ENCODE measurements at places on chromosomes 6 and 20.

GRCh38 chr20:64191002-64191401 lies 26.8 kb downstream of the MYT1 start:
- DNase-seq, result no peak

- DNase-seq, result no peak
Observed at GRCh38 chr6:147806697-147807096, 298.2 kb downstream of the SAMD5 start.

GRCh38 chr6:128259730-128260685 lies 260.4 kb downstream of the PTPRK start:
- no peak for DNase-seq

- no peak for DNase-seq
Observed at GRCh38 chr6:42025845-42026243, 24.5 kb upstream of the TAF8 start.

GRCh38 chr6:94041945-94042709 lies 622.8 kb upstream of the EPHA7 start:
- no peak for DNase-seq
